Activated naive CD8-positive, alpha-beta T cell treated with anti-CD3 and anti-CD28 coated beads, Interleukin-2, amount 10 ng/mL, durations not matched to agents 7 days and 5 days (primary cell): ENCODE measurements at places on chromosomes 1 and 21. TPM values are rescaled to one million over a fixed set of nuclear protein-coding genes. Genes with fewer than 3 reads are reported as not detected.

The GOLT1A gene
- not detected for total RNA-seq

The ADGRB2 gene
- total RNA-seq = 0.74 TPM

The PGLYRP4 gene
- not detected for total RNA-seq

The BARHL2 gene
- total RNA-seq = not detected

The GPR25 gene
- total RNA-seq = 0.75 TPM

DNA sequence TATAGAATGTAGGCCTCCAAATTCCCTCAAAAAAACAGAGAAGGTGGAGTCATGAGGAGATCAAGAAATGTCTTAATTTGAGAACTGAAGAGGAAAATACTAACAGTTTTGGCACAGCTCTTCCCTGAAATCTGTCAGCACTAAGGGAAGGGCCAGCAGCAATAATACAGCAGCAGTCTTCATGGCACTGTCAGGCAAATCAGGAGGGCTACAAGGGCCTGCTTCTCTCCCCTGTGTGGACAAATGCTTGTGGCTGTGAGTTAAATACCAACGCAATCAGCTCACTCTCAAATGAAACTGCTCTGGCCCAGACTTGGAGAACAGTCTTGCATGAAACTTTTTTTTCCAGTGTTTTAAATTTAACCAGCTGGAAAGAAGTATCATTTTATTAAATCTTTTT is 20.5 kb upstream of the CNN3 start:
- no peak overlapping the region for H3K4me3 ChIP-seq
- no peak for DNase-seq
- H3K4me1 ChIP-seq = no peaks in the 10 kb centered on the region
- peaks cover 11% of the 10 kb centered on the region for H3K27me3 ChIP-seq
- no peaks in the 10 kb centered on the region for H3K36me3 ChIP-seq

GRCh38 chr1:114090738-114091505 is 62.7 kb downstream of the SYT6 start:
- no peak overlapping the region for H3K27ac ChIP-seq
- no peak for DNase-seq
- H3K36me3 ChIP-seq = no peaks in the 10 kb centered on the region
- H3K27me3 ChIP-seq = peaks cover 17% of the 10 kb centered on the region

GRCh38 chr1:211145944-211146343 is 12.0 kb upstream of the KCNH1 start:
- H3K27ac ChIP-seq = no peak overlapping the region
- no peaks in the 10 kb centered on the region for H3K36me3 ChIP-seq
- peaks cover 26% of the 10 kb centered on the region for H3K27me3 ChIP-seq
- H3K4me3 ChIP-seq = no peak overlapping the region
- DNase-seq = no peak
- H3K4me1 ChIP-seq = no peaks in the 10 kb centered on the region

DNA sequence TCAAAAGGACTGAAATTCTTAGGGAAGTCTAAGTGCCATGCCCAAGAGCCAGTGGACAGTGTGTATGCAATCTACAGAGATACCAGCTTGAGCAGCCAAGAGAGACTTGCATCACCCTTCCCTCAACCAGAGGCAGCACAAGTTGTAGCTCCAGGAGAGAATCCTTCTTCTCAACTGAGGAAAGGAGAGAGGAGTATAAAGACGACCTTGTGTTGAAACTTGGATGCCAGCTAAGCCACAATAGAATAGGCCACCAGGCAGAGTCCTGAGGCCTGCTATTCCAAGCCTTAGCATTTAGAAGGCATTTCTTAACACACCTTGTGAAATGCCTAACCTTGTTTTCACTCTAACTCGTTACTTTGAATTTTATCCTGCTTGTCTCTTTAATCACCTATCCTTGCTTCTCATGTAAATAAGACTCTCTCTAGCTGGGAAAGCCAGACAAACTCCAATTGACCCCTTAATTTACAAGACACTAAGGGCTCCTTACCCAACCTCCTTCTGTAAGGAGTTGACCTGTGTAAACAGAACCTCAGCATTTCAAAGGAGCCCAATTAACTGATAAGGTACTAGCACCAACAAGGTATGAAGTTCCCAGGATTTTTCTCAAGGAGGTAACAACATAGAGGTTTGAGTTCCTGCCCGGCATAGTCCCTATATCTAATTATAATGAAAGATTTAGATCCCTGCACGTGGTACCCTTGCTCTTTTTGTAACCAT is 738.8 kb downstream of the AMY1C start:
- no peak overlapping the region for H3K27ac ChIP-seq
- H3K4me1 ChIP-seq = no peaks in the 10 kb centered on the region
- H3K36me3 ChIP-seq = no peaks in the 10 kb centered on the region
- no peak overlapping the region for H3K4me3 ChIP-seq
- no peak for DNase-seq

DNA sequence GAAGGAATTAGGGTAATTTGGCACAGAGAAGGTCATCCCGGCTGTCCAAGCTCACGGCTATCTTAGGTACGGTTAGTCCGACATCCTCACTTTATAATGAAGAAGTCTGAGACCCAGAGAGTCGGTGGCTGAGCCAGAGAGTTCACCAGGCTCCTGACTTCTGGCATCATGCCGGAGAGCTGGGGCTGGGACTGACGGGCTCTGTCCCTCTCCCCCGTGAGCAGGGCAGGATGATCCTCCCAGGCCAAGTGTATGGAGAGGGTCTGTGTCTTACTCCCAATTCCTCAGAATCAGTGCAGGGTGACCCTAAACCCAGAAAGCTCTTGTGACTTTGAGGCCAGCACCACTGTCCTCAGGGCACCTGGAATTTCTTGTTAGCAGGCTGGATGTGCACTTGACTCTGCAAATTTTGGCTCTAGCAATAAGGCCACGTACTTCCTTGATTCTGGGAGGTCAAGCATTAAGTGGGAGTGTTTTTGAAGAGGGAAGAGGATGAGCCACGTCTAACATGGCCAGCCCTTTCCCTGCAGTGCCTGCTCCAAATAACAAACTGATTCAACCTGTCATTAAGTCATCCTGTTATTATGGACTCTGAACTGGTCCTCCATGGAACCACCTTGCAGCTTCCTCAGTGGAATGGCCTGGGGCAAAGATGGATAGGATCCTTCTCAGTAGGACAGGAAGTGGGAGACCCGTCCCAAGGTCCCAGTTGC is 20.8 kb upstream of the BTG2 start:
- no peak overlapping the region for H3K4me3 ChIP-seq
- no peaks in the 10 kb centered on the region for H3K36me3 ChIP-seq
- peaks cover 50% of the 10 kb centered on the region for H3K4me1 ChIP-seq
- no peak for DNase-seq

- H3K27ac ChIP-seq = no peak overlapping the region
- peaks cover 13% of the 10 kb centered on the region for H3K27me3 ChIP-seq
- H3K4me1 ChIP-seq = no peaks in the 10 kb centered on the region
These were observed 47.0 kb upstream of the RBM15 start for GRCh38 chr1:110292031-110292741.

DNA sequence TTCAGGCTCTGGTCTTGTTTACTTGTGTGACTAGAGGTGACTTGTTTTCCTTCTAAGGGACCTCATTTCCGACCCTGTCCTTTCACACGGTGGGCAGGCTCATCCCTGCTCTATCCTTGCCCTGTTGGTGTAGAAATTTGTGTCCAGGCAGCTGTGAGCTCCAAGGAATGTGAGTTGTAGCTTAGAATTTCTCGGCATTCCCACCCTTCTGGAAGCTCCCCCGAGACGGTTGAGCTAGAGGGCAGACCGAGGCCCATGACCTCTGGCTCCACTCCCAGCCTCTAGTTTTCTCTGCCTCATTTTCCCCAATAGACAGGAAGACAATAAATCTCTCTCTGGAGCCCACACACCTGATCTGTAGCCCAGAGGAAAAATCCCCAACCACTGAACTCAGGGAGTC is 100.9 kb downstream of the NAV1 start:
- H3K36me3 ChIP-seq = no peaks in the 10 kb centered on the region
- no peak overlapping the region for H3K27ac ChIP-seq
- H3K4me3 ChIP-seq = no peak overlapping the region

DNA sequence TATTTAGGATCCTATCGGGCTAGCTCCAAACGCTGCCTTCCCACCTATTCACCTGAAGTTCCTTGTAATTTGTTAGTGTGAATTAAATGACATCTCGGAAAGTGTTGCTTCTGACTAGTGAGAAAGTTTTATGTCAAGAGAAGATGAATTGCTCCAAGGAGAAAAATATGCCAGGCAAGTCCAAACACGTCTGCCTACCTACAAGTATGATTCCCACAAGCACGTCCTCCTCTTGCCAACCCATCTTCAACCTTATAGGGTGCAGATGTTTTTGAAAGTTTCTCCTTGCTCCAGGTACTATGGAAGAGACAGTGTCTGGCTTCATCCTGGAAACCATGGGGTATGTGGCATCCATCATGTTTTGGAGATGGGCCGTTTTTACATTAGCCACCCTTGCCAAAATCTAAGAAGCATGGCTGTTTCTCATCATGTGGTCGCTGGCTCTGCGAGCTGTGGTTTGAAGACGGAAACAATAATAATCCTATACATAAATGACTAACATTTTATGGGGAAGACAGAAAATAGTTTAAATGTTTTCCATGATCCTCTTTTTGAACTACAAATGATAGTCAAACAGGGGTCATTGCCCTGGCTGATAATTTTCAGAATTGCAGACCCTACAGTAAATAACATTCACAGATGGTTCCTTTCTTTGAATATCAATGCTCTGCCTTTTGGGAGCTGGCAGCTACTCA is 505.8 kb downstream of the SMYD3 start:
- H3K36me3 ChIP-seq = no peaks in the 10 kb centered on the region
- no peak for DNase-seq
- no peaks in the 10 kb centered on the region for H3K27me3 ChIP-seq
- no peak overlapping the region for H3K27ac ChIP-seq
- no peak overlapping the region for H3K4me3 ChIP-seq
- no peaks in the 10 kb centered on the region for H3K4me1 ChIP-seq

DNA sequence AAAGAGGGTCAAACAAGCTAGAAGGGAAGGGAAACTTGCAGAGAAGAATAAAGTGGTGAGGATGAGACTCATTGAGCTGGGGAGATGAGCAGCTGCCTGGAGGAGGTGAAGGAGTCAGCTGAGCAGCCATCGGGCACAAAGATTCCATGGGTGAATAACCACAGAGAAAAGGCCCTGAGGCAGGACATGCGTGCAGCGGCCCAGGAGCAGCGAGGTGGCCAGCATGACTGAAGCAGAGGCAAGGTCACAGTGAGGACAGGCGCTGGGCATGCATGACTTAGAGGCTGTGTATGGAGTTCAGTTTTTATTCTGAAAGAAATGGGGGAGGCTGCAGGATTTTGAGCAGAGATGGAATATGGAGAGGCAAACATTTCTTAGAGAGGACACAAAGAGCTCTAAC is 24.9 kb downstream of the OLFML2B start:
- H3K4me1 ChIP-seq = peaks cover 1% of the 10 kb centered on the region
- H3K4me3 ChIP-seq = no peak overlapping the region
- no peaks in the 10 kb centered on the region for H3K27me3 ChIP-seq
- no peak for DNase-seq

- no peak overlapping the region for H3K4me3 ChIP-seq
- no peak for DNase-seq
- H3K27ac ChIP-seq = no peak overlapping the region
- H3K4me1 ChIP-seq = no peaks in the 10 kb centered on the region
These were observed 128.4 kb upstream of the ZBTB40 start for GRCh38 chr1:22323141-22323845.

GRCh38 chr1:112618114-112618720 is 724 bp downstream of the ST7L start:
- peaks cover 19% of the 10 kb centered on the region for H3K36me3 ChIP-seq
- H3K27me3 ChIP-seq = no peaks in the 10 kb centered on the region
- peak overlapping the region; percentile 97 for H3K4me3 ChIP-seq
- peak overlapping the region; percentile 100 for H3K27ac ChIP-seq
- peaks cover 28% of the 10 kb centered on the region for H3K4me1 ChIP-seq

GRCh38 chr21:28261298-28261697 is 731.4 kb downstream of the LTN1 start:
- no peak overlapping the region for H3K27ac ChIP-seq
- no peaks in the 10 kb centered on the region for H3K4me1 ChIP-seq
- H3K27me3 ChIP-seq = peaks cover 1% of the 10 kb centered on the region
- no peak overlapping the region for H3K4me3 ChIP-seq
- DNase-seq = no peak
- no peaks in the 10 kb centered on the region for H3K36me3 ChIP-seq

DNA sequence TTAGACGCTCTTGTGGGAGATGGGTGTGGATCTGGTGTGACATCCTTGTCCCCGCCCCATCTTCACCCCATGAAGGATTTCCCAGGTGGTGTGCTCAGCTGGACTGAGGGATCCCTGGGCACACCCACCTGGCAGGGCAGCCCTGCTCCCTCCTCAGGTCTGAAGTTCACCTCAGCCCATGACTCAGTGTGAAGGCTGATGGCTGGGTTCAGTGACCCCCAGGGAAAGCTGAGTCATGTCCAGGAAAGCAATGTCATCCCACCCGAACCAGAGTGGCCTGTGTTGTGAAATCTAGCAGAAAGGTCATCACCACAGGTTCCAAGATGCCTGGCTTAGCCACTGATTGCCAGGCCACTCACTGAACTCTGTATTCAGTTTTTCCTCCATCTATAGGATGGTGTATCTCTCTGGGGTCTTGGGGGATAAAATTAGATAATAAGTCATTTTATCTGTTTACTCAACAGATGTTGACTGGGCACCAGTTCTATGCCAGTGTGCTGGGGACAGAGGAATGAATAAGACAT is 97.7 kb upstream of the JUN start:
- H3K27ac ChIP-seq = no peak overlapping the region
- peaks cover 3% of the 10 kb centered on the region for H3K36me3 ChIP-seq
- no peak overlapping the region for H3K4me3 ChIP-seq

DNA sequence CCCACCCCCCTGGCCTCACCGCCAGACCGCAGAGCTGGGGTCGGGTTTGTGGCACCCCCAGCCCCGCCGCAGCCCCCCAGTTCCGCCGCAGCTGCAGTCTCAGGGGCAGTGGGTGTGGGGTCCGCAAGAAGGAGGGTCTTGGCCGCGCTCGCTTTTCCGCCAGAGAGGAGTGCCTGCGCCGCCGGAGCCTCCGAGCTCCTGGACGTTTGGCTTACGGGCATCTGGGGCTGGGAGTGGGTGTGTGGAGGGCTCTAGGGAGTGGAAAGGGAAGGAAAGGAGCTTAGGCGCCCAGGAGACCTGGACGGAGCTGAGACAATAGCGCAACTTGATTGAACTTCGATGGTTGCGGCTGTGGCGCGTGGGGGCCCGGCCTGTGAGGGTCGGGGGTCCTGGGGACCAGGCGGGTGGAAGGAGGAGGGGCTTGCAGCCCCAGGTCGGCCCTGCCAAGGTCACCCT is 88.8 kb upstream of the IPO9 start:
- no peak for DNase-seq
- H3K36me3 ChIP-seq = no peaks in the 10 kb centered on the region
- H3K27me3 ChIP-seq = peaks cover 49% of the 10 kb centered on the region
